ENCODE measurements at places on chromosomes 3 and 15. TPM values are rescaled to one million over a fixed set of nuclear protein-coding genes. Genes with fewer than 3 reads are reported as not detected.

RBP2 gene
- not detected for polyA plus RNA-seq

C3orf22 gene
- not detected for polyA plus RNA-seq

KLF15 gene
- polyA plus RNA-seq, result 0.15 TPM

PDE8A gene
- polyA plus RNA-seq, result 21.6 TPM

DNA sequence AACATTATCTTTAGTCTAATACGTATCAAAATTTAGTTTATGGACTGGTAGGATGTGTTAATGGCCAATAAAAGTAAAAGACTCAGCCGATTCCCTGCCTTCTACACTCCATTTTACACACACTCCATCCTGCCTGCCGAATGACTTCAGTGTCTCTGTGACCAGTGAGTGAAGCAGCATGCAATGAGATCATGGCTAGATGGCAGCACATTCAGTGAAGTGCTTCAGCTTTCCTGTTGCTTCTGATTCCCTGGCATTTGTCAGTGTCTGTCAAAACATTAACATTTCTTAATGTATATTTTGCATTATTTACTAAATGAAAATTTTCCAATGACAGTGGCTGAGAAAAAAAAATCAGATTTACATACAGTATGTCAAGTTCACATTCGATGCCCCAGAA is 412.0 kb downstream of the FHIT start:
- peak; percentile 1 for DNase-seq

DNA sequence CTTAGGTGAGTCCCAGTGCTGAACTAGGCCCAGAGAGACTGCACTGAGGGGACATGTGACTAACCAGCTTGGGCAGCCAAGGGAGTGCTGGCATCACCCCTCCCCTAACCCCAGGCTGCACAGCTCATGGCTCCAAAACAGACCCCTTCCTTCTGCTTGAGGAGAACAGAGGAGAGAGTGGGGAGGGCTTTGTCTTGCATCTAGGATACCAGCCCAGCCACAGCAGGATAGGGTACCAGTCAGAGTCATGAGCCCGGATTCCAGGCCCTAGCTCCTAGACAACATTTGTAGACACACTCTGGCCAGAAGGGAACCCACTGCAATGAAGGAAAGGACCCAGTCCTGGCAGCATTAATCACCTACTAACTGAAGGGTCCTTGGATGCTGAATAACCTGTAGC is 49.9 kb upstream of the PLSCR4 start:
- DNase-seq, result no peak

DNA sequence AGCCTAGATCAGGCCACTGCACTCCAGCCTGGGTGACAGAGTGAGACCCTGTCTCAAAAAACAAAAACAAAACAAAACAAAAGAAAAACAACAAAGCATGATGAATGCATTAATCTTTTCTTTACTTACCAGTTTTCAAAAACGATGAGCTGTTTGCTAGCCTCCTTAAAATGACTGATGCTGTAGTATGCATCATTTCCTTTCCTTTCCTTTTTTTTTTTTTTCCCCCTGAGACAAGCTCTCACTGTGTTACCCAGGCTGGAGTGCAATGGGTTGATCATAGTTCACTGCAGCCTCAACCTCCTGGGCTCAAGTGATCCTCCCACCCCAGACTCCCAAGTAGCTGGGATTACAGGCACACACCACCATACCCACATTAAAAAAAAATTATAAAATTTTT is 202.0 kb downstream of the ADAMTSL3 start:
- no peak for DNase-seq

GRCh38 chr3:110858549-110858948 is 213.1 kb upstream of the NECTIN3 start:
- DNase-seq, result no peak

DNA sequence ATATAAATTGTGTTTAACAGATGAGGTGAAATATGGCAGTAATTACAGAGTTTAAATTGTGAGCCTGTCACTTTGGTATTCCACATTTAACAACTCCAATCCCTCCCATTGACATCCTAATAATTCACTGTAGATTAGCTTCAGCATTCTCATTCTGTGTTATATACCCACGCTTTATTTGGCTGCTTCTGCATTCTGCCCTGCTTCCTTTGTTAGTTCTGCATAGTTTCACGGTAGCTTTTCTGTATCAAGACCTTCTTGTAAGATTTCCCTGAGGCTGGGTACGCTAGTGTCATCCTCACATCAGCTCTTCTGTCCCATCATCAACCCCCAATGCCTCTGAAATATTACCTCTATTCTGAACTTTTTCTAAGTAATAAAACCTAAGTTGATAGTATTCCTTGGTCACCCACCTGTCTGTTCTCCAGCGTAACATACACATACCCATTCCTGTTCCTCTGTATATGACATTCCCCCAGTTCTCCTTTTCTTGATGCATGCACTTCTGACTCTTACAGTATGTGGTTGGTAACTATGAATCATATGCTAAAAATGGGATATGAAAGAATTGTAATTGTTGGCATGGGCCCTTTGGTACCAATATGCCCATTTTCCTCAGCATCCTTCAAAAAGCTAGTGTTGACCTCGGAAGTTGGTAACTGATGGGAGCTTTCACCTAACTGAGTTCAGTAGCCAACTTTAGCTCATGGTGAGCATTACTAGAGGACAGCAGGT is 171.2 kb downstream of the KLHL25 start:
- DNase-seq, result peak; percentile 44

GRCh38 chr3:191139736-191140135 is 59.3 kb upstream of the OSTN start:
- peak; percentile 14 for DNase-seq

Measured in fibroblast of lung (primary cell).